ENCODE measurements at places on chromosomes 12 and 14.

DNA sequence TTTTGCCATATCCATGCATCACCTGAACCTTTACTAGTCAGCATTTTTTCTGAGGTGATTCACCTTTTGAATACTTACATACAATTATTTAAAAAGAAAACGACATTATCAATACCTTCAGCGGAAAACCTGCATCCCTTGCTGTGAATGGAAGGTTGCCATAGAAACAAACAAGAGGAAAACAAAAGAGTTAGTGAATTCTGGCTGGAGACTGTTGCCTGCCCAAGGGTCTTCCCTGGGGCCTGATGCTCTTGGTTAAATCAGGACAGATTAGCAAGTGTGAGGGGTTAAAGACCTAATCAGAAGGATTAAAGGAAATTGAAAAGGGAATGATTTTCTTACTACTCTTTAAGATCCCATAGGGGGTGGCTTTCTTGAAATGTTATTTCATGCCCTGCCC, 96.0 kb upstream of the WSCD2 start:
- no peak for DNase-seq

DNA sequence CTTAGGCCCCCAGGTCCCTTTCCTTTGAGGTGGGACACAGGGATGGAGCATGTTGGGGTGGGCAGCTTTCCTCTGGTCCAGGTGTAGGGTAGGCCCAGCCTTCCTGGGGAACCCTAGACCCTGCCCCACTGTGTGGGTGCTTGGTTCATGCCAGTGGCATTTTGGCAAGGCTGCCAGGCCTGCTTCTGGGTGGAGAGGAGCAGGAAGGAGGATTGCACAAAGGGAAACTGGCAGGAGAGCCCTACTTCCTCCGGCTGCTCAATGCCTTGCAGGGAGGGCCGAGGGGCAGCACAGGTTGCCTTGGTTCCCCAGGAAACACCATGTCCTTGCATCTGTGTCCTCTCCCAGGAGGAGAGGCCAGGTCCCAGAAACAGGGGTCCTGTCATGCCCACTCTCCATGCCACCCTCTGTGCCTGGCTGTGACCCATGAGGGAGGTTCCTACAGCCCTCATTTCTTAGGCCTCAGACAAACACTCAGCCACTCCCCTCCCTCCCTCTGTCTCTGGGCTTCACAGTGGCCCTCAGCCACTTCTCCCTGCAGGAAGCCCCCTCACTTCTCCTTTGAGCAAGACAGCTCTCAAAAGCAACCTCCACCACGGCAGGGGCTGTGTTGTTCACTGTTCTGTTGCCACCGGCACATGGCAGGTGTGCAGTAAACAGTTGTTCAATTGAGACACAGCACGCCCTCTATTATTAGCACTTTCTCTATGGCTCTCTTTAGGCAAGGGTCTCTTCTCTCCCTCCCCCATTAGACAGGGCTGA, 6.8 kb upstream of the KRT80 start:
- no peak for DNase-seq

- no peak for DNase-seq
These were observed 126.1 kb downstream of the KCNK10 start for GRCh38 chr14:88196925-88197324.

DNA sequence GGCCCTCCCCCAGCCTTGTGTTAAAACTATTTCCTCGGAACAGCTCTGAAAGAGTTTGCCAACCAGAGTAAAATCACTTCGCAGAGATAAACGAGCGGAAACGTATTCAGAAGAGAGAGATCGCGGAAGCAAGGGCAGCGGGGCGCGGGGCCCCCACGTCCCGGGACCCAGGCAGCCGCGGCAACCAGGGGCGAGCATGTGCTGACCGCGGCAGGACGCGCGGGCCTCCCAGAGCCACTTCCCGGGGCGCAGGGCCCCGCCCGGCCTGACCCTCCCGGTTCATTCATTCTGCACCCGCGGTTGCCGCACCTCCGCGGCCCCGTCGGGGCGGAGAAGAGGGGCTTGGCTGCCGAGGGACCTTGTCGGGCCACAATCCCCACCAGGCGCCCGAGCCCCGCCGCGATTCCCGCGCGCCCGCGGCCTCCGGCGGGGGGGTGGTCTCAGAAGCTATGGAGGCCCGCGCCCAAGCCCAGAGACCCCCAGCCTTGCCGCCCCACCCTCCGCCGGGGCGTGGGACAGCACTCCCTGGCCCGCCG, 598 bp downstream of the UBE2N start:
- peak; percentile 34 for DNase-seq

- DNase-seq = peak; percentile 69
These were observed 13.9 kb upstream of the NR4A1 start for GRCh38 chr12:52037248-52037861.

DNA sequence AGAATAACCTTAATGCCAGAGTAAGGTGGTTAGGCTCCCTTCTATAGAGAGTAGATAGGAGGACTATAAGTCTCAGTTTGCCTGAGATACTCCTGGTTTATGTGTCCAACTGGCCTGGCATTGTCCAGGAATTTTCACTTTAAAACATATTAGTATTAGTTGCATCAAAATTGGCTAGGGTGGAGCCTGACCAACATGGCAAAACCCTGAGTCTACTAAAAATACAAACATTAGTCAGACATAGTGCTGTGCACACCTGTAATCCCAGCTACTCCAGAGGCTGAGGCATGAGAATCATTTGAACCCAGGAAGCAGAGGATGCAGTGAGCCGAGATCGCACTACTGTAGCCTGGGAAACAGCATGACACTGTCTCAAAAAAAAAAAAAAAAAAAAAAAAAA, 11.9 kb downstream of the WDHD1 start:
- DNase-seq = no peak

- DNase-seq = no peak
These were observed 418.6 kb downstream of the PDZRN4 start for GRCh38 chr12:41606468-41607445.
